ENCODE measurements at places on chromosomes 12 and 14.

GRCh38 chr14:100534528-100535286 is 52.5 kb downstream of the BEGAIN start:
- no peak for DNase-seq

- no peak for DNase-seq
These were observed 430.2 kb upstream of the SEL1L start for GRCh38 chr14:81963846-81964245.

- DNase-seq = no peak
These were observed 87.1 kb downstream of the VEZT start for GRCh38 chr12:95304673-95305198.

- DNase-seq = peak; percentile 24
These were observed 3.7 kb downstream of the ABHD12B start for GRCh38 chr14:50875359-50876070.

DNA sequence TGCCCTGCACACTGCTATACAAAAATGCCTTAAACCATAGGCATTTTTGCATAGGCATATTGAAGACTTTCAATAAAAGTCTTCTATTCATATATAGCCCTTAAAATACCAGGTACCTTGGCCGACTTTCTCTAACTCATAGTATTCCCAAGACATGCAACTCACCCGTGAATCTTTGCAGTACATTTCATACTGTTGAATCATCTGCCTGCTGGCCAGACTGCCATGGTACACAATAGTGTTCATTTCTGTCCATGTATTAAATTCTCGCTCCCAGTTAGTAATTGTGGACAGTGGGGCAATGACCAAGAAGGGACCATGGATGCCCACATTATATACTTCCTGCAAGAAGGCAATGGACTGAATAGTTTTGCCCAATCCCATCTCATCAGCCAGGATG is 24.3 kb upstream of the SUPT16H start:
- DNase-seq = no peak

- DNase-seq = no peak
These were observed 17.0 kb downstream of the NCOR2 start for GRCh38 chr12:124550123-124551089.
